ENCODE measurements at places on chromosomes 5 and 9. TPM values are rescaled to one million over a fixed set of nuclear protein-coding genes. Genes with fewer than 3 reads are reported as not detected.
A peak's percentile ranks its signal among the peaks of the same experiment; 100 is the strongest.

DNA sequence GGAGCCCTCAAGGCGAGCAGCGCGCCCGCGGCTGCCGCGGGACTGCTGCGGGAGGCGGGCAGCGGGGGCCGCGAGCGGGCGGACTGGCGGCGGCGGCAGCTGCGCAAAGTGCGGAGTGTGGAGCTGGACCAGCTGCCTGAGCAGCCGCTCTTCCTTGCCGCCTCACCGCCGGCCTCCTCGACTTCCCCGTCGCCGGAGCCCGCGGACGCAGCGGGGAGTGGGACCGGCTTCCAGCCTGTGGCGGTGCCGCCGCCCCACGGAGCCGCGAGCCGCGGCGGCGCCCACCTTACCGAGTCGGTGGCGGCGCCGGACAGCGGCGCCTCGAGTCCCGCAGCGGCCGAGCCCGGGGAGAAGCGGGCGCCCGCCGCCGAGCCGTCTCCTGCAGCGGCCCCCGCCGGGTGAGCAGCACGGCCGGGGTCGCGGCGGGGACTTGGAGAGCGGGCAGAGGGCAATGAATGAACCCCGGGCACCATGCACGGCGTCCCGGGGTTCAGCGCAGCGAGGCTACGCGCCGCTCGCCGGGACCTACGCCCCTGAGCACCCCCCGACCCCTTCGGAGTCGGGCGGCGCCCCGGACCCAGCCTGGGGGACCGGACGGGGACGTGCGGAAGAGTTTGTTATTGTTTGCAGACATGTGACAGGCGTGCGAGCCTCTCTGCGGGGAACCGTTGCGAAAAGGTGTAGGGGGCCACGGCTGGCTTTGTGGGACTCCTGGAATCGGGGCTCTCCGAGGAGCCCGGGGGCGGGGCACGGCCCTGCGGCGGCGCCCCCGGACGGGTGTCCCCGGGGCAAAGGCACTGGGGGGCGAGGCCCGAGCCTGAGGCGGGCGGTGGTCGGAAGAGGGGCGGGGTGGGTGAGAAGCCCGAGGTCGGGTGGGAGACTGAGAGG, 553 bp downstream of the MAP3K1 start:
- no peak for DNase-seq

DNA sequence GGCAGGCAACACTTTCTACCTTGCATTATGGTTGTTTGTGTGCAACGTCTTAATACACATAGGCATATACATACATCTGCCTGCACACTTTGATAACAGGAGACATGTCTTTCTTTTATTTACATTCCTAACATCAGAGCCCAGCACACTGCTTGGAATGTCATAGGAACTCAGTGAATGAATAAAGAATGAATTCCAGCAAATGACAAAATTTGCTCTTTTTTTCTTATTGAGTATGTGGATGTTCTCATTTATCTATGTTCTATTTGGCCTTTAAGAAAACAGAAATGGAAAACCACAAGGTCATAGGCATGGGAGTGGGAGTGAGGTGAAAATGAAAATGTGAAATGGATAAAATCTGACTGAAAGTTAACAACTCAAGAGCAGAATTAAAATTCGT, 36.3 kb upstream of the PALM2AKAP2 start:
- DNase-seq = no peak

GRCh38 chr9:105357937-105358336, 89.9 kb upstream of the FSD1L start:
- DNase-seq = no peak

THBS4 gene
- 0.29 TPM for total RNA-seq

SPINK5 gene
- total RNA-seq = not detected

PCDHGA12 gene
- total RNA-seq = 1.9 TPM

- DNase-seq = no peak
Measured at GRCh38 chr5:11377896-11378295, 526.4 kb downstream of the CTNND2 start.

DNA sequence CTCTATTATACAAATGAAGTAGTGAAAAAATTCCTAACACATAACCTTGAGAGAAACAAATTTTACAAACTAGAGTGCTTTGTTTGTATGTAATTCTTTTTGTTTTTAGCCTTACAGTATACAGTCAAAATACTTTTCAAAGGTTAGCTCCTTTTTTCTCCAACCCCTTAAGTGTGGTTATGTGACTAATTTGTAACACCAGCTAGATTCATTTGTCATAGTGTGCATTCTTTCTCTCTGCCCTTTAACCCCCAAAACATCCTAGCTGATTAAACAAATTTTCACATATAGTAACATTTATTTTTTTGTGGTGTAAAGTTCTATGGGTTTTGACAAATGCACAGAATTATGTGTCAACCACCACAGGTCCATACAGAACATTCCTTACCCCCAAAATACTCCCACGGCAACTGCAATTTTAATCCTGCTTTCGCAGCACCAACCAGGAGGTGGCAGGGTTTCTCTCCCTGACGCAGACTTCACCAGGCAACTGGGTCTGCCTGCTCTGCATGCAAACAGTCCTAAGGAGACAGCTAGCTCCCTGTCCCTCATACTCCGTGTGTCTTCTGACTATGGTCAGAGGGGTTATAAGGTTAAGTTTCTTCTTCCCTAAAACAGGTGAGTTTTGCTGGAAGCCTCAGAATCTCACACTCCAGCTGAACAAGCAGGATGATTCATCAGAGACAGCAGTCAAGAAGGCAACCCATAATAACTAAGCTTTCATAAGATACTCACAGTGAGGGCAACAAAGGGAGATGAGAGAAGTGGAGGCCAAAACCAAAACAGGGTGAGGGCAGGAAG, 44.5 kb upstream of the NR5A1 start:
- peak; percentile 47 for DNase-seq

DNA sequence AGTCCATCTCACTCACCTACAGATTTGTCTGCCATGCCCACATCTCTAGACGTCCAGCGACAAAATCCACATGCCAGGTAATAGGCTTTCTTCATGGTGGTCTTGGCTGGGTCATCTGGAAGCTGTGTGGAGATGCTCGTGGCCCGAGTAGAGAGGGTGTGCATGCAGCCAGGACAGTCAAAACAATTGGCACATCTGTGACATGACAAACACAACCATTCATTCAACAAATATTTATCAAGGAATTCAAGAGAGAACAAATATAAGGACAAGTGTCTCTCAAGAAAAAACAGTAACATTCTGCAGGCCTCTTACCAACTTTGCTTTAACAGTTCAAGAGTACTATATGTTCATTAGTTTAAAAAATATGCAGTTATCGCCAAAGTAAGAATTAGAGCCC, 5.4 kb downstream of the DCTN4 start:
- DNase-seq = no peak
